CD14-positive monocyte (primary cell): ENCODE measurements at places on chromosomes 2 and 18.

GRCh38 chr18:56038171-56039030 is 450.4 kb upstream of the TCF4 start:
- DNase-seq: no peak

DNA sequence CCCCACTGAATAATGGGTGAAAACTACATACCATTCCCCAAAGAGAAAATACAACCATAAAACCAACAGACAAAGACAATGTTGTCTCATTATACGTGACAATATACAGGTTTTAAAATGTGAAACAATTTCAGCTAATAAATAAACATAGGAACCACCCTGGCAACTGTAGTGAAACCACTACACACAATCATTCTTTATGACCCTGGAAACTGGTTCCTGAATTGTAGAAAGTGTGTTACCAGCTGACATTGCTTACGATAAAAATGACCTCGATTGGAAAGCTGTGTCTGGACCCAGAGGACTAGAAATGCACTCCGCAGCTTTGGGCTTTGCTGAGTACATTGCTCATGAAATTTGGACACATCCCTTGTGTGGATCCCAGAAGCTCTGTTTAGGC is 73.9 kb upstream of the LPIN2 start:
- DNase-seq: no peak

GRCh38 chr2:142038826-142039225 is 92.0 kb downstream of the LRP1B start:
- DNase-seq: no peak

DNA sequence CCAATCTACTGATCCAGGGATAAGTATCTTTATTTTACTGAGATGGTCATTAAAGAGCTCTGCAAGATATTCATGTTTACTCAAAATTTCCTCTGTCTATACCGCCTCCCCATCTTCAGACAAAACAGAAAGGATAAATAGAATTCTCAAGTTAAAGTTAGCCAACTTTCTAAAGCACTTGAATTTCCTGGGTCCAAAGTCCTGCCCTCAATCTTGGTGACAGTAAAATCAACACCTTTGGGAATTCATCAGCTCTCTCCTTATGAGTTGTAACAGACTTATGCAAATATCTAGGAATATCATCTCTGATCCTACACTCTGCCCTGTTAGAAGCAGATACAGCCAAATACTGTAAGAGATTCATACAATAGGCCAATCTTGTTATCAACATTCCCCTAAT is 122.5 kb upstream of the HAAO start:
- no peak for DNase-seq

GRCh38 chr2:33719067-33719466 is 120.0 kb upstream of the FAM98A start:
- no peak for DNase-seq

GRCh38 chr2:172525601-172526000 is 30.3 kb upstream of the PDK1 start:
- no peak for DNase-seq

GRCh38 chr2:206915121-206915520 is 24.2 kb upstream of the CPO start:
- no peak for DNase-seq

- peak; percentile 78 for DNase-seq
Measured at GRCh38 chr2:199850718-199851500, at the start of gene FTCDNL1. Gene FTCDNL1, minus strand, starts transcription at chr2:199851192. Its CDS starts 2,230 bp downstream, at chr2:199848962.

DNA sequence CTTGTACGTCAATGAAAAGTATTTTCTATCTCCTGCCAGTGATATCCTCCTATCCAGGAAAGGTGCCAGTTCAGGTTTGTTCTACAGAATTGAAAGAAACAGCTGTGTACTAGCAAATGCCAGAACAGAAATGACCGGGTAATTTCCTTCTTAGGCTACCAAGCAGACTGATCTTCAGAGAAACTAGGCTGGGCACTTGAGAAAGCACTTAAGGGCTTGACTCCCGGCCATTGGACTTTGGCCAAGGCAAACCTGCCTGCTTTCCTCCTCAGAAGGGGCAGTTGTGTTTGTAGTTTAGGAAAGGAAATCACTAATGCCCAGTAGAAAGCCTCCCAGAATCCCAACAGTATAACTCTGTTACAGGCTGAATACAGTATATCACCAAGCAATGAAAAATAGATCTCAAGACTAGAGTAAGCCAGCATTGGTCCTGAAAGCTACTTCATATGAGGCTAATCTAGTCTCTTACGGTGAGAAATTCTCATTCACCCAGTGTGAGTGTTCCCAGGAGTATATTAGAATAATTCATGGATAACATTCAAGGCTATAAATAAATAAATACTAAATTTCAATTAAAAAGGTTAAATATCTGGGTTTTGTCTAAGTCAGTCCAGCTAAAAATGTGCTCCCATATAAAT is 43.0 kb upstream of the COL5A2 start:
- DNase-seq: no peak

GRCh38 chr2:103139628-103140268 is 377.9 kb downstream of the TMEM182 start:
- no peak for DNase-seq

- no peak for DNase-seq
Measured at GRCh38 chr18:69128566-69128965, 272.1 kb upstream of the DOK6 start.

- no peak for DNase-seq
Measured at GRCh38 chr2:37375741-37376288, 31.4 kb downstream of the QPCT start.

DNA sequence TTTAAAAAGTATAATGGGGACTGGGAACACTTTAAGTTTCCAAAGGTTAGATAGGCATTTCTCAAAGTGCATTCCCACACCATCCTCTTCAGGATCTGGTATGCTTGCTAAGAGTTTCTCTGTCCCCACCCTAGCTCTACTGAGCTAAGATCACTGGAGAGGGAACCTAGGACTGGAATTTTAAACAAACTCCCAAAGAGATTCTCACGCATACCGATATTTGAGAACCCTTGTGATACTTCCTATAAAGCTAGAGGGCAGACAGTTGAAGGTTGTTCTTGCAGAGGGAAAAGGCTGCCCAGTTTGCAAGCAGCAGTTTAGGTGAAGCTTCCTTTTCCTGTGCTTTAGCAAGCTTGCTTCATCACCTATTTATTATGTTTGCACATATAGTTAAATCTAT is 3.6 kb downstream of the CNRIP1 start:
- no peak for DNase-seq

DNA sequence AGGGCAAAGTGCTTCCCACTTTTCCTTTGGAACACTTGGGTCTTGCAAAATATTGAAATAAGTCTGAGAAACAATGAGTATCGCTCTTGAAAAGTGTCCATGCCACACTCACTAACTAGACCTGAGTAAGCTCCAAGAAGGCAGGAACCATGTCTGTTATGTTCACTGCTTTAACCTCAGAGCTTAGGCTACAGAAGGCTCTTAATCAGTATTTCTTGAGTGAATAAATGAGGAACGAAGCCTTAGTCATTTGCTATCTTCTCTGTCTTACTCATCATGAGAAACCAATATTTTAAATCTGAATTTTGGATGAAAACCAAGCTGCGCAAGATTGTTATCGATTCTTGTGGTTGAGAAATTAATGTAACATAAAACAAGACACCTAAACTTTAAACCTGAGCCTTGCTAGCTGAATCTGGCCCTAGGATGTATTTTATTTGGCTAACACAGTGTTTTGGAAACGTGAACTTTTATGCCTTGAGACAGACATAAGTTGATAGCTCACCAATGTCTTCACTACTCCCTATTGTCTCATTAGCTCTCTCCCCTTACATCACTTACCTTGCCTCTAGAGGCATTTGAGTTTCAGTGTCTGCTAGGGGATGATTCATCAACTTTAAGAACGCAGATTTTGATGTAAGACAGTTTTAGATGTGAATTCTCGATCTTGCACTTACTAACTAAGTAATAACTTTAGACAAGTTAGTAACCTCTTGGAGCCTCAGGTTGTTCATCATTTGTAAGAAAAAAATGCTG is 392.8 kb upstream of the MEIS1 start:
- DNase-seq: no peak

GRCh38 chr2:53559302-53559966 is 208.2 kb upstream of the CHAC2 start:
- DNase-seq: no peak
